Upper lobe of right lung (tissue), 1 donor: ENCODE measurements at places on chromosomes 1 and 21. TPM values are rescaled to one million over a fixed set of nuclear protein-coding genes. Genes with fewer than 3 reads are reported as not detected.

DNA sequence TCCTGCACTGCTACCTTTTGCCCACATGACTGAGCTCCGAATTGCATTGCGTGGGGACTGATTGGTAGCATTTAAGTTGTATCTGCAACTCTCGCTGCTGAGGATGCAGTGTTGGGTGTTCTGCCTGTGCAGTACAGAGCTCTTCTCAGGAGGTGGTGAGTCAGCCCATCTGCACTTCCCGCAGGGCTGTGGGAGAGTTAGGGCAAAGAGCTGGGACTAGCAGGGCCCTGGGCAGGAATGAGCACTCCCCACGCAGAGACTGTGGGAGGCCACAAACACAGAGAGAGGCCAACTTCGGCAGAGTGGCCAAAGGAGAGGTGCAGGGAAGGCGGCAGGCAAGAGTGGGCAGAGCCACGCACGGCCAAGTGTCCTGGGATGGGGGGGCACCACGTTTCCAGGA, 244.7 kb downstream of the SIPA1L2 start:
- no peaks in the 10 kb centered on the region for H3K36me3 ChIP-seq
- H3K4me1 ChIP-seq = no peaks in the 10 kb centered on the region
- H3K27me3 ChIP-seq = no peaks in the 10 kb centered on the region
- H3K4me3 ChIP-seq = no peak overlapping the region
- no peak overlapping the region for H3K27ac ChIP-seq

DNA sequence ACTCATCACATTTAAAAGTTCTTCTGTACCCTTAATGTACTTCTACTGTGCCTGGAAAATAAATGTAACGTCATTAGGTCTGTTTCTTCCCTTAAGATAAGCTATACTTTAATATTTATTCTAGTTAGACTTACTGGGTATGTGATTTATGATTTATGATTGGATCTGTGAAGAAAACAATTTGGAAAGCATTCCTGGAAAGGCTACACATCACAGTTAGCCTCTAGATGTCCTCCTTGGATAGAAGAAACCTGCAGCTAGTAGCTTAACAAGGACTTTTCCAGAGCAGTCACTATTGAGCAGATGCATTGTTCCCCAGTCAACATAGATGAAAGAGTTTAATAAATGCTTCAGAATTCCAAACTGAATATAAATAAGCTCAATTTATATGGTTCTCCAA, 22.2 kb upstream of the ABL2 start:
- no peaks in the 10 kb centered on the region for H3K4me1 ChIP-seq
- no peak for DNase-seq
- no peaks in the 10 kb centered on the region for H3K36me3 ChIP-seq

GRCh38 chr1:176880955-176881595, 283.4 kb downstream of the ASTN1 start:
- DNase-seq = peak; percentile 75
- no peaks in the 10 kb centered on the region for H3K4me1 ChIP-seq
- H3K27me3 ChIP-seq = no peaks in the 10 kb centered on the region
- no peak overlapping the region for H3K27ac ChIP-seq

DNA sequence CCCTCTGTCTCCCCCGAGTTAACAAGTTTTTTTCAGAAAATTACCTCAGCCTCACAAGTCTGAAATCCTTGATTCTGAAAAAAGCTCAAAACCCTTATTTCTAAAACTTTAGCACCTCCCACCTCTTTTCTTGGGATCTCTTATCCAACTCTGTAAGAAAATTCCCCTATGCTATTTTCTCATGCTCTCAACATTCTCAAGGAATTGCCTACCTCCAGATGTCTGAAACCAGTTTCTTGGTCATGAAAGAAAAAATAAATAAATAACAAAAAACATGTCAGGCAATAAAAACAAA, 18.1 kb upstream of the SFPQ start:
- no peaks in the 10 kb centered on the region for H3K27me3 ChIP-seq
- no peak overlapping the region for H3K27ac ChIP-seq
- H3K4me1 ChIP-seq = no peaks in the 10 kb centered on the region
- DNase-seq = no peak
- H3K4me3 ChIP-seq = no peak overlapping the region

DNA sequence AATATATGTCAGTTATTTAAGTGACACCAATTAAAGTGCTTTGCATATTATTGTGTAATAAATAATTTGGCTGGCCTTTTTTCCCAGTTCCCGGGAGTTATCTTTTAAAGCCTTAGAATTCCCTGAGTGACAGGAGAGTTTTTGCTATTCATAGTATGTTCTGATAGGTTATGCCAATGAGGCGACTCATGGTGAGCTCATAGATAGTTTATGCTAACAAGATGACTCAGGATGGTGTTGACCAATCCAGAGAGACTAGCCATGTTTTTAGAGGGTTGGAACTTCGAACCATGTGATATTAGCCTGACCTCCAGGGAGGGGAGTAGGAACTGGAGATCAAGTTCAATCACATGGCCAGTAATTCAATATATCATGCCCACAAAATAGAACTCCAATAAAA, 310.8 kb downstream of the USP25 start:
- H3K36me3 ChIP-seq = no peaks in the 10 kb centered on the region
- H3K4me1 ChIP-seq = no peaks in the 10 kb centered on the region

- H3K4me1 ChIP-seq = peaks cover 3% of the 10 kb centered on the region
- peaks cover 58% of the 10 kb centered on the region for H3K36me3 ChIP-seq
- no peak for DNase-seq
Measured at GRCh38 chr1:108753363-108753762, 6.9 kb downstream of the STXBP3 start.

GRCh38 chr1:4061521-4062031, 161.5 kb upstream of the C1orf174 start:
- H3K4me1 ChIP-seq = no peaks in the 10 kb centered on the region
- H3K4me3 ChIP-seq = no peak overlapping the region
- H3K27ac ChIP-seq = no peak overlapping the region
- DNase-seq = no peak
- H3K27me3 ChIP-seq = no peaks in the 10 kb centered on the region

DNA sequence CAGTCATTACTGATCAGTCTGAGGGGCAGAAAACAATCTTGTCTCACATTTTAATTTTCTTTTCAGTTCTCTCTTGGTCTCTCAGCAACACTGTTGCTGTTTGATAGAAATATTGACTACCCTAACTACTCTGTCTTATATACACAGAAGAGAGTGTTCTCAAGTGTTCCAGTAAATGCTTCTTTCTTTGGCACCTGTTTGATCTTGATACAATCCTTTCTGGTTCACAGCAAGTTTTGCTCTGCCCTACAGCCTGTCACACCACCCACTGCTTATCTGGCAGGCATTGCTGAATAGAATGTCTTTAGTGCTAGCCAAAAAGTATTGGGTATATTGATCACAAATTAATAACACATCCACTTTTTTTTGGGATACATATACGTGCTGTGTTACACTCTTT, 75.7 kb upstream of the WLS start:
- H3K4me3 ChIP-seq = no peak overlapping the region
- no peak overlapping the region for H3K27ac ChIP-seq
- DNase-seq = no peak
- H3K27me3 ChIP-seq = no peaks in the 10 kb centered on the region
- no peaks in the 10 kb centered on the region for H3K36me3 ChIP-seq

GRCh38 chr1:186502087-186502486, 41.2 kb upstream of the PDC start:
- H3K27ac ChIP-seq = no peak overlapping the region
- no peaks in the 10 kb centered on the region for H3K27me3 ChIP-seq
- DNase-seq = no peak
- no peak overlapping the region for H3K4me3 ChIP-seq
- H3K36me3 ChIP-seq = no peaks in the 10 kb centered on the region

GRCh38 chr1:185351734-185352466, 34.9 kb upstream of the IVNS1ABP start:
- H3K4me3 ChIP-seq = no peak overlapping the region
- H3K27me3 ChIP-seq = no peaks in the 10 kb centered on the region
- no peaks in the 10 kb centered on the region for H3K4me1 ChIP-seq
- no peak for DNase-seq
- no peak overlapping the region for H3K27ac ChIP-seq
- no peaks in the 10 kb centered on the region for H3K36me3 ChIP-seq

DNA sequence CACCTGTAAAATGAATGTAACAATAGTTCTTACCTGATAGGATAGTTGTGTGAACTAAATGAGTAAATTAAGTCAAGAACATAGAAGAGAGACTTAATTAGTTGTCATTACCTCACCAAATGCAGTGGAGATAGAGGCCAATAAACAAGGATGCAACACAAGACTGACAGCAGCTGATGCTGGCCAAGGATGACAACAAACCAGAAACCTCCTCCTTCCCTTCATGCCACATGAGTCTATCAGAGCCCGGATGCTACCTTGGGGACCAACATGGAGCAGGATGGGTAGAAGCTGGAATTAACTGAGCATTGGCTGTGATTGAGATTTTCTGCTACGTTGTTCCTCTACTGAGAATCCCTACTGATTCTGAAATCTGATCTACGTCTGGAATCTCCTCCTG, 30.3 kb upstream of the USP1 start:
- H3K27me3 ChIP-seq = no peaks in the 10 kb centered on the region
- no peak for DNase-seq
- no peaks in the 10 kb centered on the region for H3K4me1 ChIP-seq
- no peaks in the 10 kb centered on the region for H3K36me3 ChIP-seq

DNA sequence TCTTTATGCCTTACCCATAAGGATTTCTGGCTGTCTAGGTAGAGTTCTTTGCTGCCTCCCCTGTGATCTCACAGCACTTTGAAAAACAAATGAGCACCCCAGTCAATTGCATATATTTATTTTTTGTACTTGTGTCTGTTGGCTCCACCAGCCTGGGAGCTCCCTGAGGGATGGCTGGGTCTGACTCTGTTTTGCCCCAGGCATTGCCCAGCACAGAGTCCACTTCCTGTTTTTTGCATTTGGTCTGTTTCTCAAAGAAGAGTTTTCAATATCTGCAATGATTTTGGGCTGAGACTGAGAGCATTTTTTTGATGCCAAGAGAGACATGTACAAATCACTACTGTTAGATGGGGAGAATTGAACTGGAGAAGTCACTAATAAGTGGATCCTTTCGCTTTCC, 125.0 kb downstream of the FOXD2 start:
- no peak for DNase-seq
- no peaks in the 10 kb centered on the region for H3K36me3 ChIP-seq
- H3K27ac ChIP-seq = no peak overlapping the region
- no peaks in the 10 kb centered on the region for H3K27me3 ChIP-seq
- H3K4me3 ChIP-seq = no peak overlapping the region

DNA sequence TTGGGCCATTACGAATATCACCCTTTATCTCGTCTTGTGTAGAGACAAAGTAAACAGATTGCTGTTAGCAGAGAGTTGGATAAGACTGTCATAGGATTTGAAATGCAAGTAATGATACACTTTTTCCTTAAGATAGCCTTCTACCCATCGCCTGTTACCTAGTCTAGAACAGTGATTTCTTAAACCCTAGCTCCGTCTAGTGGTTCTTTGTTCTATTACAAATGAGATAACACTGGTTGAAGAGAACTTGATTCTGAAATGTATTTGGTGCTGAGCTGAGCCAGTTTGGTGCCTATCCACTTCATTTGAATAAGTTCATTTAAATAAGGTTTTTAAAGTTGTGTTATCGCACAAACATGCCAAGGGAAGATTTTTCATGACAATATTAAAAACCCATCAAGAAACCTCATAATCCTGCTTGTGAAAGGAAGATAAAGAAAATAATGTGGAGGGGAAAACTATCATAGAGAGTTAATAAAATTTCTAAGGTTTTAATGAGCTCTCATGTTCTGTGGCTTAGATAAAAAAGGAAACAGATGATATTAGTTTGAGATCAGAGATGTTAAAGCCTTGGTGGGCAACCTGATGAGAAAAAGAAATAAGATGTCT, 1.5 kb upstream of the KCNH1 start:
- peaks cover 46% of the 10 kb centered on the region for H3K27me3 ChIP-seq
- no peaks in the 10 kb centered on the region for H3K36me3 ChIP-seq
- peaks cover 13% of the 10 kb centered on the region for H3K4me1 ChIP-seq
- no peak overlapping the region for H3K4me3 ChIP-seq
- no peak for DNase-seq
- no peak overlapping the region for H3K27ac ChIP-seq

GRCh38 chr21:27677546-27677945, 710.7 kb upstream of the ADAMTS5 start:
- H3K4me1 ChIP-seq = no peaks in the 10 kb centered on the region
- no peak overlapping the region for H3K27ac ChIP-seq
- H3K4me3 ChIP-seq = no peak overlapping the region
- no peaks in the 10 kb centered on the region for H3K36me3 ChIP-seq
- no peak for DNase-seq

GRCh38 chr1:112939810-112940209, 16.2 kb downstream of the SLC16A1 start:
- DNase-seq = no peak
- no peak overlapping the region for H3K4me3 ChIP-seq
- peaks cover 9% of the 10 kb centered on the region for H3K4me1 ChIP-seq
- H3K36me3 ChIP-seq = no peaks in the 10 kb centered on the region
- no peaks in the 10 kb centered on the region for H3K27me3 ChIP-seq

DNA sequence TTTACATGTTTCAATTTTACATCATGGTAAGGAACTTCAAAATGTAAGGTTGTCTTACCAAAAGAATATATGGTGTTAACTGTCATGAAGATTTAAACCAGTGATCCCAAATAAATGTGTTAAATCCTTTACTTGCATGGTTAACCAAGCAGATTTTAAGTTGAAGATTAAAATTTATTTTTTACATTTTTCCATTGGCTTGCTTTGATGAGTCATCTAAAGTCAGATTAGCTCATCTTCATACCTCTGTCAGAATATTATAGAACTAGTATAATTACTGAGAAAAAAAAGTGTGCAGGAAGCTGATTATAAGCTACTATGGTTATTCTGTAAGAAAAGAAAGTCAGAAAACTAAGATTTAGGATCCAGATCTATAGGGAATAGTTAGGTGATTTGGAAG, 95.3 kb upstream of the DPH5 start:
- no peaks in the 10 kb centered on the region for H3K36me3 ChIP-seq
- H3K27me3 ChIP-seq = no peaks in the 10 kb centered on the region
- no peak overlapping the region for H3K27ac ChIP-seq
- no peak overlapping the region for H3K4me3 ChIP-seq
- DNase-seq = no peak

The CTXND2 gene
- not detected for total RNA-seq

The TAS1R3 gene
- total RNA-seq = 0.32 TPM

The OR2T29 gene
- not detected for total RNA-seq

The TDRD5 gene
- total RNA-seq = 0.17 TPM

The C8A gene
- total RNA-seq = not detected

The PAQR7 gene
- 10.8 TPM for total RNA-seq

The RIPPLY3 gene
- not detected for total RNA-seq

The BGLAP gene
- 2.4 TPM for total RNA-seq
